Sigmoid colon (tissue), 7 donors: ENCODE measurements at places on chromosomes 4 and X. TPM values are rescaled to one million over a fixed set of nuclear protein-coding genes. Genes with fewer than 3 reads are reported as not detected.

Gene TMEM35A
- 58.4 TPM for total RNA-seq

Gene CSN1S1
- total RNA-seq: not detected

Gene ARHGAP10
- total RNA-seq: 130 TPM

Gene SLC10A4
- 2.5 TPM for total RNA-seq

Gene RGN
- total RNA-seq: 12.2 TPM

Gene RASSF6
- total RNA-seq: 0.36 TPM

Gene SOWAHB
- total RNA-seq: under 0.01 TPM

Gene ODAPH
- not detected for total RNA-seq

DNA sequence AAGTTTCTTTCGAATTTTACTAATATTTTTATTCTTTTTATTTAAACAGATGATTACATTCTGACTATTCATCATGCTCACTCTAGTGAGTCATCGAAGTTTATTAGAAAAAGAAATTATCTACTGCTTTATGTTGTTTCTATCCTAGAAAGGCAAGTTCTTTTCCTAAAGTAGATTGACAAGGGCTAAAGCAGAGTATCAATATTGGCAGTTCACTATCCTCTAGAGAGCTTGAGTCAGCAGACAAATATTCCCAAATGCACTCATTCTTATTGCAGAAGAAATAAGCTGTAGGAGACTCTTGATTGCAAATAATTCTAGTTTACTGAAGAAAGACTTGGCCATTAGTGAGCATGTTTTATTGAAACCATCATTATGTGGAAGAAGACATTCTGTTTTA is 911.8 kb downstream of the CENPC start:
- H3K4me1 ChIP-seq: no peaks in the 10 kb centered on the region
- H3K27ac ChIP-seq: no peak overlapping the region
- H3K4me3 ChIP-seq: no peak overlapping the region

- no peak overlapping the region for H3K4me3 ChIP-seq
- no peak for DNase-seq
- no peak overlapping the region for H3K27ac ChIP-seq
- no peaks in the 10 kb centered on the region for H3K36me3 ChIP-seq
- H3K27me3 ChIP-seq: no peaks in the 10 kb centered on the region
These were observed 82.8 kb downstream of the LNX1 start for GRCh38 chr4:53508446-53508845.

DNA sequence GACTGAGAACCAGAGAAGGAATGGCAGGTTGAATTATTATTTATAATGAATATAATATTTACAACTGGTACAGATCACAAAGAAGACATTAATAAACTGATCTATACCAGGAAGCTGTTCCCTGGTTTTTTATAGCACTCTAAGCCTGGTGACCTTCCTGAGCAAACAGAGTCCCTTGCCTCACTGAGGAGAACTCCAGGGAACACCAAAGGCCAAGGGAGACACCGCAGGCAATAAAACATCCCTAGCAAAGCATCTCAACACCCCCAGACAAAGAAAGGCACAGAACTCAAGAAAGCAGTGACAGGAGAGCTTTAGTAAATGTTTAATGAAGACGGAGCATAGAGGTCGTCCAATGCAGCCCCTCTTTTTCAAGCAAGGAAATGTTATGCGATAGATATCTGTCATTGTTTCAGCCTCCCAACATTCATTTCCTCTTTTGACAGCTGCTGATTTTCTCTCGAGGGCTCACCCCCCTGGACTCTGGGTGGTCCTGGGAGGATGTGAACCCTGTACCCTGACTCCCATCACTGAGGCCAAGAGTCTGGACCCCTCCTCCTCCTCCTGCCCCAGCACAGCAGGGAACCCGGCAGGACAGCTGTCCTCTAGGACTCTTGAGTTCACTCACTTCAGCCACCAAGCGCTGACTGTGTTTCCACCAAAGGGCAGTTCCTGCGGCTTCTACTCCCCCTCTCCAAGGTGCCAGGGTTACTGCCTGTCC is 342.5 kb upstream of the GATB start:
- no peaks in the 10 kb centered on the region for H3K27me3 ChIP-seq
- DNase-seq: no peak
- no peaks in the 10 kb centered on the region for H3K36me3 ChIP-seq
- no peak overlapping the region for H3K27ac ChIP-seq

- no peaks in the 10 kb centered on the region for H3K27me3 ChIP-seq
- H3K36me3 ChIP-seq: peaks cover 21% of the 10 kb centered on the region
- H3K4me3 ChIP-seq: no peak overlapping the region
- no peak overlapping the region for H3K27ac ChIP-seq
- no peaks in the 10 kb centered on the region for H3K4me1 ChIP-seq
These were observed 12.1 kb downstream of the UVSSA start for GRCh38 chr4:1359144-1359501.

DNA sequence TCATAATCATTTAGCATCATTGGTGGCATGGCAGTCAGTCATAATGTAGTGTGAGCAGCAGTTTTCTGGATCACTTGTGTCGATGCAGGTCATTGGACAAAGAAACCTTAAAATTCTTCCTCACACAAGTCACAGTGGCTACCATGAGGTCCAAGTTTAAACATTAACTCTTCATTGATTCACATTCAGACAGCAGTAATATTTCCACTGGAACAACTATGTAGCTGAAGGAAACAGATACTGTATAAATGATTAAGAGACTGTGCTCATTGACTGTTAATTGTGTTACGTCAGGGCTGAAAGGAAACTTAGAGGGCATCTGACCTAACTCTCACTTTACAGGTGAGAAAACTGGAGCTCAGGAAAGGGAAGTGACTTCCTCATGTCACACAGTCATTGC is 261.8 kb downstream of the KLHL13 start:
- H3K4me1 ChIP-seq: no peaks in the 10 kb centered on the region
- no peaks in the 10 kb centered on the region for H3K27me3 ChIP-seq
- H3K4me3 ChIP-seq: no peak overlapping the region
- no peak overlapping the region for H3K27ac ChIP-seq
- no peak for DNase-seq

DNA sequence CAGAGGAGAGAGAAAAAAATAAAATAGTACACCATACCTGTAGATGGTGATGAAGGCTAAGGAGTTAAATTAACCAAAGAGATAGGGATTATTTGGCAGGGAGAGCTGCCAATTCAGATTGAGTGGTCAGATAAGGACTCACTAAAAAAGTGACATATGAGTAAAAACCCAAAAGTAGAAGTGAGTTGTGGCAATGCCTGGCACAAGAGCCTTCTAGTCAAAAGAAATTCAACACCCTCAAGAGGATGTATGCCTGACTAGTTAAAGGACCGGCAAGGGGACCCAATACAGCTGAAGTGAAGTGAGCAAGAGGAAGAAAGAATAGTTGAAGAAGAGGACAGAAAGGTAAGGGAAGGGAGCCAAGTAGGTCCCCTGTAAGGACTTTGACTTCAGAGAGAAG is 34.9 kb downstream of the ELF2 start:
- H3K27me3 ChIP-seq: no peaks in the 10 kb centered on the region
- no peak overlapping the region for H3K4me3 ChIP-seq
- no peak for DNase-seq
- H3K27ac ChIP-seq: no peak overlapping the region
- no peaks in the 10 kb centered on the region for H3K4me1 ChIP-seq
- no peaks in the 10 kb centered on the region for H3K36me3 ChIP-seq

DNA sequence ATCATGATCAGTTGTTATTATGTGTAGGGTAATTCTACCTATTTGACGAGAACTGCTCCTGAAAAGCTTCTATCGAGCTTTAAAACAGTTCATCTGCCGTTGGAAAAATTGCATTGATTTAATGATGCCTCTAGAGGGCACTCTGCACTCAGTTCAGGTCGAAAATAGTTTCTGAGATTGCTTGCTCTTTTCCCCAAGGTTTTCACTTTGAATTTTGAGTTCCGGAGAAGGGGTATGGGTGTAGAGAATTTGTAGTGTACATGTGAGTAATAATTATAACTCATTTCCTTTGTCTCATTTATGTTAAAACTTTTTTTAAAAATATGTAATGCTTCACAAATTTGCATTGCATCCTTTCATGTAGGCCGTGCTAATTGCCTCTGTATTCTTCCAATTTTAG is 28.4 kb upstream of the TNIP3 start:
- no peaks in the 10 kb centered on the region for H3K4me1 ChIP-seq
- H3K27me3 ChIP-seq: no peaks in the 10 kb centered on the region
- no peak overlapping the region for H3K4me3 ChIP-seq
- no peak for DNase-seq

DNA sequence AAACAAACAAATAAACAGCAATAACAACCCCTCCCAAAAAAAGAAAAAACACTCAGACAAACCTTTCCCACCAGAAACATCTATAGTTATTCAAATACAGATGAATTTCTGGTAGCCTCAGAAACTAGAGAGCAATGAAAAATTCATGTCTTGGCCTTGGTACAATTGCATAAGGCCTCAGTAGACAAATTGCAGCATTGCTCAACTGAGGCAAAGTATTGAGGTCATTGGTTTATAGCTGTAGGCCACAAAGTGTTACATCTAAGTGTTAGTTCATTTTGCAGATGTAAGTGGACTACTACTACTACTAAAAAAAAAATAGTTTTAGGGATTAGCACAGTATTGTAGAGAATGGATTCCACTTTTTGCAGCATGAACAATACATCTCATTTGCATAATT is 2268.3 kb downstream of the ARAP2 start:
- H3K27me3 ChIP-seq: no peaks in the 10 kb centered on the region
- no peaks in the 10 kb centered on the region for H3K4me1 ChIP-seq
- DNase-seq: no peak
- no peak overlapping the region for H3K4me3 ChIP-seq

DNA sequence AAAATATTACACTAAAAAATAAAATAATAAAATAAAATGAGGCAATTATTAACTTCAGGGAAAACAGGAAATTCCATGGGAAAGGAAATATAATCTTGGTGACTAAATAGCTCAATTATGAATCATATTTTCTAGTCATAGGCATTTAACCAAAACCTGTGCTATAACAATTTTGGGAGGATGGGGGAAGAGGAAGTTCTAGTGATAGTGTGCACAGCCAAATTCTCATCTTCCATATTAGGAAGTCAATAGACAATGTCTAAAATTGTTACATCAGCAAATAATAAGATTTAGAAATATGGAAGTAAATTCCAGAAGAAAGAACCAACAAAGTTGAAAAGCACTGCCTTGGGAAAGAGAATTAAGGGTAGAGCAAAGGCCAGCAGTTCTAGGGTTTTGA is 2.8 kb downstream of the AWAT2 start:
- H3K27me3 ChIP-seq: no peaks in the 10 kb centered on the region
- no peak for DNase-seq
- no peak overlapping the region for H3K4me3 ChIP-seq

GRCh38 chr4:153582954-153583702 is 101.0 kb upstream of the TLR2 start:
- H3K4me3 ChIP-seq: no peak overlapping the region
- no peak overlapping the region for H3K27ac ChIP-seq
- DNase-seq: no peak
- H3K36me3 ChIP-seq: no peaks in the 10 kb centered on the region
- H3K27me3 ChIP-seq: no peaks in the 10 kb centered on the region

DNA sequence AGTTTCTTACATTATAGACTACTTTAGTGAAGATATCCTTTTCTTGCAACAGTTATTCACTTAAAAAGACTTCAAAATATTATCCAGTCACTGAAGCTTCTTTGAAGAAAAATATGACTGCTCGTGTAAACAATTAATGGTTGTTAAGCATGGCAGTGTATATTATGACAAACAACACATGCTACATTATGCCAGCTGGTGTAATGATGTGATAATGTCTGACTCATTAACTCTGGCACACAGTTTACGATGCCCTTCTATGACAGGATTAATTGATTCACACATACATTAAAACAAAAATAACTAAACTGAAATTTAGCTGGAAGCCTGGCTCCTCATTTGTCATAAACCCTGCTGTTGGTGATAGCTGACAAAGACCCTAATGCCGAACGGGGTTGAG is 22.4 kb downstream of the GK2 start:
- H3K4me1 ChIP-seq: peaks cover 20% of the 10 kb centered on the region
- H3K27ac ChIP-seq: no peak overlapping the region
- H3K4me3 ChIP-seq: no peak overlapping the region
- H3K27me3 ChIP-seq: no peaks in the 10 kb centered on the region
- H3K36me3 ChIP-seq: no peaks in the 10 kb centered on the region

DNA sequence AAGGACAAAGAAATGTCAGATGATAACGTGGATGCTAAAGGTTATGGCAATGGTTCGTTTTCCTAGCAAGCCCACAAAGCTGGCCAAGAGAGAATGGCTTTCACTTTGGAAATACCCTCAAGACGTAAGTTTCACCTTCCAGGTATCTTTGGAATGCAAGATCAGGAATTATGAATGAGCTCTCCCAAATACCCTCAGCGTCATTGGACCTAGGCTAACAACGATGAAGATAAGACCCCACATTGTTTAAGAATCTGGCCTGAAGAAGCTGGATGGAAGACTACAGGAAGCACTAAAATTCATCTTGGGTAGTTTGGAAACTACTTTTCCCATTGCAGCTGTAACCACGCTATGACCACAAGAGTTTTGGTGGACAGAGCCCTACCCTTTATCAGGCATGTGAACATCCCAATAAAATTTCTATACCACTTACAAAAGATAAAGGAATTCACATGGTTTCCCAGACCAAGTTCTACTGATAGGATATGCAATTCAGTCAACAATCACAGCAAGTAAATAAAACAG is 111.9 kb downstream of the KDR start:
- H3K27me3 ChIP-seq: no peaks in the 10 kb centered on the region
- H3K36me3 ChIP-seq: no peaks in the 10 kb centered on the region
- H3K27ac ChIP-seq: no peak overlapping the region
- H3K4me3 ChIP-seq: no peak overlapping the region
- DNase-seq: no peak
- no peaks in the 10 kb centered on the region for H3K4me1 ChIP-seq

GRCh38 chrX:138037548-138037947 is 471.6 kb downstream of the ZIC3 start:
- no peak overlapping the region for H3K4me3 ChIP-seq
- H3K36me3 ChIP-seq: no peaks in the 10 kb centered on the region
- H3K27me3 ChIP-seq: no peaks in the 10 kb centered on the region
- no peak for DNase-seq
- no peak overlapping the region for H3K27ac ChIP-seq
- no peaks in the 10 kb centered on the region for H3K4me1 ChIP-seq

- no peak overlapping the region for H3K4me3 ChIP-seq
- H3K36me3 ChIP-seq: no peaks in the 10 kb centered on the region
- DNase-seq: no peak
- H3K27me3 ChIP-seq: no peaks in the 10 kb centered on the region
These were observed 161.1 kb upstream of the NDST4 start for GRCh38 chr4:115274545-115274944.

- no peaks in the 10 kb centered on the region for H3K4me1 ChIP-seq
- no peaks in the 10 kb centered on the region for H3K27me3 ChIP-seq
- no peaks in the 10 kb centered on the region for H3K36me3 ChIP-seq
- no peak overlapping the region for H3K27ac ChIP-seq
These were observed 66.1 kb upstream of the RGN start for GRCh38 chrX:47012131-47012530.

- H3K27me3 ChIP-seq: no peaks in the 10 kb centered on the region
- H3K4me3 ChIP-seq: no peak overlapping the region
- H3K4me1 ChIP-seq: peaks cover 5% of the 10 kb centered on the region
- H3K27ac ChIP-seq: no peak overlapping the region
These were observed 152.0 kb upstream of the FTHL17 start for GRCh38 chrX:31223817-31224216.

GRCh38 chr4:8585186-8585585 is 5.0 kb downstream of the GPR78 start:
- H3K4me3 ChIP-seq: no peak overlapping the region
- no peak overlapping the region for H3K27ac ChIP-seq
- no peaks in the 10 kb centered on the region for H3K36me3 ChIP-seq
- DNase-seq: peak; percentile 20
- no peaks in the 10 kb centered on the region for H3K4me1 ChIP-seq

GRCh38 chr4:3707423-3708102 is 58.6 kb upstream of the ADRA2C start:
- H3K36me3 ChIP-seq: no peaks in the 10 kb centered on the region
- DNase-seq: no peak
- H3K4me1 ChIP-seq: no peaks in the 10 kb centered on the region
- H3K4me3 ChIP-seq: no peak overlapping the region
- no peak overlapping the region for H3K27ac ChIP-seq
